ENCODE measurements at places on chromosomes 5 and 9. TPM values are rescaled to one million over a fixed set of nuclear protein-coding genes. Genes with fewer than 3 reads are reported as not detected.

Gene ANGPTL2
- total RNA-seq, result not detected

DNA sequence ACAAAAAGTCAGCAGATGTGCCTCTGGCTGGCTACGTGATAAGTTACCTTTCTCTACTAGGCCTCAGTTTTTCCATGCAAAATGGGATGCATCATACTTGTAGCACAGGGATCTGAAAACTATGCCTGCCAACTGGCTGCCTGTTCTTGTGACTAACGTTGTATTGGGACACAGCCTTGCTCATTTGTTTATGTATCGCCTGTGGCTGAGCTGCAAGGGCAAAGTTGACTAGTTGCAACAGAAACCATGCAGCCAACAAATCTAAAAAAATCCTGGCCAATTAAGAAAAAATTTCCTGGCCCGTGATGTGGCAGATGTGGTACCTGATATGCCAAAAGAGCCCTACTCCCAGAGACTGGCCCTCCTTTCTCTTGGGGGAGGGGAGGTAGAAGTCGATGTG, 131.3 kb downstream of the SEC61B start:
- no peak overlapping the region for H3K4me3 ChIP-seq
- H3K4me1 ChIP-seq, result no peaks in the 10 kb centered on the region
- H3K27me3 ChIP-seq, result no peaks in the 10 kb centered on the region
- DNase-seq, result no peak
- H3K36me3 ChIP-seq, result no peaks in the 10 kb centered on the region
- no peak overlapping the region for H3K27ac ChIP-seq

GRCh38 chr5:179729727-179730126, 2.9 kb upstream of the MAML1 start:
- peaks cover 50% of the 10 kb centered on the region for H3K36me3 ChIP-seq
- H3K27me3 ChIP-seq, result no peaks in the 10 kb centered on the region
- DNase-seq, result no peak
- H3K4me3 ChIP-seq, result no peak overlapping the region
- no peak overlapping the region for H3K27ac ChIP-seq

DNA sequence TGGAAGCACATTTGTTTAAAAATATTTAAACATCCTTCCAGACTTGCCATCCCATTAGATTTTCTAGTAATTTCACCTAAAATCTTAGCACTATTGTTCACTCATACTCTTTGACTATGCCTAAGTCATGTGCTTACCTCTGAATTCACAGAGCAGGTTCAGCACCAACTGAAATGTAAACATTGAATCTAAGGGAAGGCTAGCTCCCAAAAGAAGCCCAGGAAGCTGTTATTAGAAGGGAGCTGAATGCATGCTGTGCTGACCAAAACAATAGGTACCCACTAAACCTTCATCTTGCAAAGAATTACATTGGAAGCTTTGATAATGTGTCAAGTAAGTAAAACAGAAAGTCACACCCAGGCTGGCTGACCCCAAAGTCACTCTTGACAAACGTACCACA, 571.3 kb downstream of the GABRG2 start:
- H3K4me1 ChIP-seq, result no peaks in the 10 kb centered on the region
- no peak overlapping the region for H3K4me3 ChIP-seq
- no peaks in the 10 kb centered on the region for H3K27me3 ChIP-seq
- no peak overlapping the region for H3K27ac ChIP-seq

DNA sequence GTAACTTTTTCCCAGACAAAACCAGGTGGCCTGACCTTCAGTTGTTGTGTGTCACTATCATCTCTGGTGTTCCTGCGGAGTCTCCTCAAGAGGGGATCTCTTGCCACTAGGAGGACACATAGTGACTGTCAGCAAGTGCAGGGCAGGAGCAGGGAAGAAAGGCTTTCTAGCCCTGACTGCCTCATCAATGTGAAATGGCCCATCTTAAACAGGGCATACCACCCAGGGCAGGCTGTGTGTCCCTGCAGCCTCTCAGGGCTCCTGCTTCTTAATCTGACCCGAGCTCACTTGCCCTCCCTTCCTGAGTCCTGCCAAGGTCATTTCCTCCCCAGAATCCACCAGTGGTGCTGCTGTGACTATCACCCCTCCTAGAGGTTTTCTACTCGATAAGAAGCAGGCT, 57.4 kb upstream of the SIMC1 start:
- H3K27me3 ChIP-seq, result peaks cover 4% of the 10 kb centered on the region
- H3K4me3 ChIP-seq, result no peak overlapping the region
- no peak for DNase-seq
- no peaks in the 10 kb centered on the region for H3K36me3 ChIP-seq
- H3K4me1 ChIP-seq, result no peaks in the 10 kb centered on the region
- H3K27ac ChIP-seq, result no peak overlapping the region

DNA sequence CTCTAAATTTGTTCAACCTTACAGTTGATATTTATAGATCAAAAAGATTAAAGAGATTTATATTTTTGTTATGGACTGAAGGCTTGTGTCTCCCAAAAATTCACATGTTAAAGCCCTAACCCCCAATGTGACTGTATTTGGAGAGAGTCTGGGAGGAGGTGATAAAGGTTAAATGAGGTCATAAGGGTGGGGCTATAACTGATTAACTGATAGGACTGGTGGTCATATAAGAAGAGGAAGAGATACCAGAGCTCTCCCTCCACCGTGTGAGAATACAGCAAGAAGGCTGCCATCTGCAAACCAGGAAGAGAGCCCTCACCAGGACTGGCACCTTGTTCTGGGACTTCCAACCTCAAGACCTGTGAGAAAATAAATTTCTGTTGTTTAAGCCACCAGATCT, 264.3 kb downstream of the ENC1 start:
- H3K36me3 ChIP-seq, result no peaks in the 10 kb centered on the region
- H3K4me1 ChIP-seq, result no peaks in the 10 kb centered on the region
- DNase-seq, result no peak

DNA sequence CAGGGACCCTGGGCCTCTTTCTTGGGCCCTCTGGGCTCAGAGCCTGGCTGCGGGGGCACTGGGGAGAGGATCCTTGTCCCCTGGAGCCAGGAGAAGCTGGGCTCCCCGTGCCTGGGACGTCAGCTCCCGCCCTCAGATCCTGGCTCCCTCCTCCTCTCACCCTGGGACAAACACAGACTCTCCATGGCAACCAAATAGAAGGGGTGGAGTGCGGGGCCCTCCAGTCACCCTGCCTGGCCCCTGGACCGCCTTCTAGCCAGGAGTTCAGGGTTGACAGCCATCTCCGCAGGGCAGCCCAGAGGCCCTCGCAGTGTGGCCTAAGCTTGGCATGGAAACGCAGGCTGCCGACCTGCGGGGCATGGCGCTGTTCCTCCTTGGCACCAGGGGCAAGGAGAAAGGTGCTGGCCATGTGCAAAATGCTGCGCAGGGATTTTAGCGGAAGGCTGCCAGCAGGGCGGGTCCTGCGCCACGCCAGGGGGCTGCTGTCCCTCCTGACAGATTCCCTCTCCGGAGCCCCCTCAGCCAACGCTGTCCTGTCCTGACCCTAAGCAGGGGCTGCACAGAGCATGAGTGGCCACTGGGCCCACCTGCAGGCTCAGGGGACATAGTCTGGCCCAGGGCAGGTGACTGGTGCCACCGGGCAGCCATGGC, 1.0 kb downstream of the ZDHHC11 start:
- H3K36me3 ChIP-seq, result no peaks in the 10 kb centered on the region
- no peaks in the 10 kb centered on the region for H3K4me1 ChIP-seq
- no peaks in the 10 kb centered on the region for H3K27me3 ChIP-seq
